CD4-positive, alpha-beta T cell (primary cell): ENCODE measurements at places on chromosomes 13 and 19.

DNA sequence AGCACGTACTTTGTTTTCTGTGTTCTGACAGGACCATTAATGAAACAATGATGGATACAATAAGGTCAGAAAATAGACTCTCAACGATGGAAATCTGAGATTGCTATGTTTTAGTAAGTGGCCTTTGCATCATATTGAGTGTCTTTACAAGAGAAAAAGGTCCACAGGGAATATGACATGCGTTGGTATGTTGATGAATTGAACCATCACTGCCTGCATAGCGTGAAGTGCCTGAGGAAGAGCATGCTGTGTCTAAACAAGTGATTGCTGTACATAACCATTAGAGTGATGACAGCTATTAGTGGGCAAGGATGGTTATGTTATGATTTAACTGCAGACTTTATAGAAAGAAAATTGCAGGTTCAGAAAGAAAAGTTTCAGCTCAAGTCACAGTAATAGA lies 623.2 kb downstream of the SLITRK5 start:
- no peak for DNase-seq

DNA sequence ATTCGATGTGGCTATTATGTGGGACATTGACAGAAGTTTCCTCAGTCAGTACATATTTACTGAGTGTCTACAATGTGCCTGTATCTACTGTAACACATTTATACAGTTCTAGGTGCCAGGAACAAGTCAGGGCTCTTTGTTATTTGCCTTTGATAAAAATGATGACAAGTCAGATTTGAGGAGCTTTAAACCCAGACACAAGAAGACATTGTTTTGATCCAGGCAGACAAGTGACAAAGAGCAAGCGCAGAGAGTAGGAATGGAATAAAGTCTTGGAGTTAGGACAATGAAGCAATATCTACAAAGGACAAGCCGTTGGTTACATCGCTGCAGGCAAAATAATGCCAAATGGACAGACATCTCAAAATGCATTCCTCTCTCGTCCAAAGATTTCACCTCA lies 70.1 kb downstream of the ITGBL1 start:
- DNase-seq, result no peak

DNA sequence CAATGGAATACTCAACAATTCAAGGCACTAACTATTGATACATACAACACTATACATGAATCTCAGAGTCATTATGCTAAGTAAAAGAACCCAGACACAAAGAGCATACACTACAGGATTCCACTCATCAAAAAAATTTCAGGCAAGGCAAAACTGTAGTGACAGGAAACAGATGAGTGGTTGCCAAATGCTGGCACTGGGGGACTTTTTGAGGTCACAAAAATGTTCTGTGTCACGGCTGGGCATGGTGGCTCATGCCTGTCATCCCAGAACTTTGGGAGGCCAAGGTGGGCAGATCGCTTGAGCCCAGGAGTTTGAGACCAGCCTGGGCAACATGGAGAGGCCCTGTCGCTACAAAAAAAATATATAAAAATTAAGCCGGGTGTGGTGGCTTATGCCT lies 129.4 kb downstream of the KL start:
- DNase-seq, result no peak

DNA sequence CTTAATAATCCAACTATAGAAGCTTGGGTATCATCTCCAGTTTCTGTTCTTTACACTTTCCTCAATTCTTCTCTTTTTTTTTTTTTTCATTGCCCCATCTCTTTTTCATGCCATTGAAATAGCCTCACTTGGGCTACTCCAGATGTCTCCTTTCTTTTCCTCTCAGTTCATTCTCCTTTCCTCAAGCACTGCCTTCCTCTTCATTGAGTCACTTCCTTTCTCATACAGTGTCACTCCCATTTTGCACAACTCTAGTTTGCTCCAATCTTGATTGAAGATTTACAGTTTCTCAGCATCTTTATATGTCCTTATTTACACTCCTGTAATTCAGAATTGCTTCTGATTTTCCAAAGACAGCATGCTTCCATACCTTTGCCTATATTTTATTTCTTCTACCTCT lies 61.3 kb downstream of the IPO5 start:
- no peak for DNase-seq

- no peak for DNase-seq
Observed at GRCh38 chr19:57382806-57383488, 6.7 kb upstream of the ZNF548 start.
